Mesothelial cell of epicardium (in vitro differentiated cells): ENCODE measurements at places on chromosomes 3 and 15. TPM values are rescaled to one million over a fixed set of nuclear protein-coding genes. Genes with fewer than 3 reads are reported as not detected.

Gene TYRO3
- 94.4 to 104 TPM (median 95.8 TPM) in 3 replicates for total RNA-seq

Gene PPP1R14D
- 0.63 to 1.7 TPM (median 1.2 TPM) in 3 replicates for total RNA-seq

Gene HRG
- not detected in 3 replicates for total RNA-seq

Gene CCDC54
- total RNA-seq, result not detected in 3 replicates

Gene LEO1
- 20.2 to 22.4 TPM (median 20.4 TPM) in 3 replicates for total RNA-seq

Gene ISLR
- 59.8 to 66.8 TPM (median 64.9 TPM) in 3 replicates for total RNA-seq

Gene GP9
- not detected in 3 replicates for total RNA-seq

Gene IL5RA
- not detected in 3 replicates for total RNA-seq

Gene PODXL2
- 25.5 to 29.7 TPM (median 27.1 TPM) in 3 replicates for total RNA-seq

Gene RAD51
- 8.2 to 9.3 TPM (median 8.3 TPM) in 3 replicates for total RNA-seq

Gene ADGRG7
- not detected in 3 replicates for total RNA-seq

- H3K27ac ChIP-seq, result no peak overlapping the region
- peaks cover 17% of the 10 kb centered on the region for H3K4me1 ChIP-seq
- DNase-seq, result no peak
- H3K4me3 ChIP-seq, result no peak overlapping the region
- peaks cover 4% of the 10 kb centered on the region for H3K36me3 ChIP-seq
- no peaks in the 10 kb centered on the region for H3K27me3 ChIP-seq
Measured at GRCh38 chr3:100185847-100186246, 71.5 kb upstream of the FILIP1L start.

GRCh38 chr3:172357850-172358754 is 90.2 kb downstream of the GHSR start:
- H3K27ac ChIP-seq, result no peak overlapping the region
- H3K36me3 ChIP-seq, result peaks cover 48% of the 10 kb centered on the region
- H3K4me3 ChIP-seq, result no peak overlapping the region

DNA sequence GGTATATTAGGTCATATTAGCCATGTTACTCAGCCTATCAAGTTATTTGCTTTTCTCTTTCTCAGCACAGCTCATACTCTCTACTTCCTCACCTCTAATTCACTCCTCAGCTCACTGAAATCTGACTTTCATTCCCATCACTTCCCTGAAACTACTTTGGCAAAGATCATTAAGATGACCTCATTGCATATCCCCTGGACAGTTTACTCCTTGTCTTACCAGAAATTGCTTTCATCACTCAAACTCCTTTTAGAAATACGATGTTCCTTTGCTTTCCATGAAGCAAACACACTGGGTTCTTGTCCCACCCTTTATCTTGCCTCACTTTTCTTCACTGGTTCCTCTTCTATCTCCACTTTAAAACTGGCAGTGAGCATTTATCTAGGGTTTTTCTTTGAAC is 354.4 kb downstream of the TUSC7 start:
- no peak overlapping the region for H3K4me3 ChIP-seq
- H3K27me3 ChIP-seq, result no peaks in the 10 kb centered on the region
- no peak overlapping the region for H3K27ac ChIP-seq
- no peaks in the 10 kb centered on the region for H3K4me1 ChIP-seq
- no peaks in the 10 kb centered on the region for H3K36me3 ChIP-seq

DNA sequence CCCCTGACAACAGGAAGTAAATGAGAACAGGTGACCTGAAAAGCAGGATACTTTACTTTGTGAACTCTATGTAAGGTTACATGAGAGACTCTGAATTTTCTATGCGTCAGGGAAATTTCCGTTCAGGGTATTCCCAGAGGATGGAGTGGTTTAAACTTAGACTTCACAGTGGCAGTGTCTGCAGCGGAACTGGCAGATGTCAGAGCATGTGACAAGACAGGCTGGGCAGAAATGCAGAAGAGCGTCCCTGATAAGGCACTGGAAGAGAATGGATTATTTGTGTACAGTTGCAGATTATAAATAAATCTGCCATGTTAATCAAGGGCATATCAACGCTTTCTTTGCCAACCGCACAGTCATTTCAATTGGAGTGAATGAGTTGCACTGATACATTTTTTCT is 598.4 kb upstream of the ZNF717 start:
- H3K36me3 ChIP-seq, result no peaks in the 10 kb centered on the region
- H3K4me1 ChIP-seq, result no peaks in the 10 kb centered on the region
- H3K4me3 ChIP-seq, result no peak overlapping the region
- no peak overlapping the region for H3K27ac ChIP-seq
- DNase-seq, result no peak

DNA sequence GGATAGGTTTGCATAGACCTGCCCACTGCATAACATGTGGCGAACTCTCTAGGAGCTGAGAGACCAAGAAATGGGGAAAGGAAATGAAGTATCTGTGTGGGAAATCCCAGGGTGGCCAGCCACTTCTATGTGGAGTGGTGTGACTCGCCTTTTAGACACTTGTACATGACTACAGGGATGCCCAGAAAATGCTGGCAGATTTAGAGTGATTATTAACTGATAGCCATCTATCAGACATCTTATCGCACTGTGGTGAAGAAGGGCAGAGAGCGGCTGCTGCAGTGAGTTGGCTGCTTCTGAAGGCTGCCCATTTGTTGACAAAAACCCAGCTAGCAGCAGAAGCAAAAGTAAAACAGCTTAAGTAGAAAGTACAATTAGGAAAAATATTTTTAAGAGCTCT is 18.1 kb upstream of the STAC start:
- H3K4me1 ChIP-seq, result peaks cover 15% of the 10 kb centered on the region
- H3K27ac ChIP-seq, result no peak overlapping the region
- no peak for DNase-seq
- H3K4me3 ChIP-seq, result no peak overlapping the region
- no peaks in the 10 kb centered on the region for H3K27me3 ChIP-seq

- no peaks in the 10 kb centered on the region for H3K36me3 ChIP-seq
- no peak overlapping the region for H3K27ac ChIP-seq
- H3K4me3 ChIP-seq, result no peak overlapping the region
- no peak for DNase-seq
- H3K4me1 ChIP-seq, result no peaks in the 10 kb centered on the region
- peaks cover 1% of the 10 kb centered on the region for H3K27me3 ChIP-seq
Measured at GRCh38 chr3:108359011-108359410, 62.7 kb downstream of the HHLA2 start.

DNA sequence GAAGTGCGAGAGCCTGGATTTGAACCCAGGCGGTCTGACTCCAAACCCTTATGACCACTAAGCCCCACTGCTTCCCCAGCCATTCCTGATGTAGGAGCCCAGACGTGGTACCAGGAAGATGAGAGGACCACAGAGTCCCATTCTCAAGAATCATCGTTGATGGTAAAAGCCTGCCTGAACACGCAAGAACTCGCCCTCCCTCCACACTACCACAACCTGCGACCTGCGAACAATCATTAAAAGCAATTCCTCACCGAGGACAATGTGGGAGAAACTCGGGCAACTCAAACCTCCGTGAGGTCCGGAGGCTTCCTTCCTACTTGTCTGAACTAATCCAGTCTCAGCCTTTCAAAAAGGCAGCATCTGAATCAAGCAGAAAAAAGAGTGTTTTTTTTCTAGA is 10.3 kb downstream of the MAGI1 start:
- H3K4me3 ChIP-seq, result no peak overlapping the region
- H3K27ac ChIP-seq, result no peak overlapping the region
- peaks cover 18% of the 10 kb centered on the region for H3K4me1 ChIP-seq
- DNase-seq, result no peak

- no peak overlapping the region for H3K4me3 ChIP-seq
- H3K27ac ChIP-seq, result no peak overlapping the region
- H3K36me3 ChIP-seq, result no peaks in the 10 kb centered on the region
- DNase-seq, result no peak
- H3K27me3 ChIP-seq, result no peaks in the 10 kb centered on the region
Measured at GRCh38 chr3:175619369-175619768, 760.2 kb downstream of the NAALADL2 start.

- no peak for DNase-seq
- H3K36me3 ChIP-seq, result peaks cover 27% of the 10 kb centered on the region
- peak overlapping the region; percentile 95 for H3K27ac ChIP-seq
- H3K4me3 ChIP-seq, result peak overlapping the region; percentile 87
- H3K4me1 ChIP-seq, result peaks cover 29% of the 10 kb centered on the region
Measured at GRCh38 chr3:48684054-48684349, 1.7 kb downstream of the NCKIPSD start.

DNA sequence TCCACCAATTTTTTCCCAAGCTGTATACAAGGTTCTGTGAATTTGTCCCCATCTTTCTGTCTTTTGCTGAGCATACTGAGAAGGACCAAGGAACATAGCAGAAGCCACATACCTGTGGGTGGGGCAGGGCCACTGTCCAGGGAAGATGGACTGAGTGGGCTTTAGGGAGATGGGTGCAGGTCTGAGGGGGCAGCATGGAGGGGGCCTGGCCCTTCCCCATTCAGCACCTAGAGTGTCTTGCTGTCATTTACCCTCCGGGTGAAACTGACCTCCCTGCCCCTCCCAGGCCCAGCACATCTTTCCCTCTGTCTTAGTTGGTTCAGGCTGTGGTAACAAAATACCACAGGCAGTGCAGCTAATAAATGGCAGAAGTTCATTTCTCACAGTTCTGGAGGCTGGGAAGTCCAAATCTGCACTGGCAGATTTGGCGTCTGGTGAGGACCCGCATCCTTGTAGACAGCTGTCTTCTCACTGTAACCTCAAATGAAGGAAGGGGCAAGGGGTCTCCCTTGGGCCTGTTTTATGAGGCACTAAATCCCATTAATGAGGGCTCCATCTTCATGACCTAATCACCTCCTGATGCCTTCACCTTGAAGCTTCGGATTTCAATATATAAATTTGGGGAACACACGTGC is 180.0 kb upstream of the SMAD3 start:
- DNase-seq, result peak; percentile 20
- no peak overlapping the region for H3K4me3 ChIP-seq
- no peaks in the 10 kb centered on the region for H3K27me3 ChIP-seq
- H3K36me3 ChIP-seq, result peaks cover 17% of the 10 kb centered on the region
- no peak overlapping the region for H3K27ac ChIP-seq

- H3K4me3 ChIP-seq, result no peak overlapping the region
- no peaks in the 10 kb centered on the region for H3K27me3 ChIP-seq
- peaks cover 14% of the 10 kb centered on the region for H3K4me1 ChIP-seq
- no peaks in the 10 kb centered on the region for H3K36me3 ChIP-seq
- no peak for DNase-seq
Measured at GRCh38 chr3:190596349-190597285, 82.7 kb downstream of the IL1RAP start.

- DNase-seq, result no peak
- H3K4me3 ChIP-seq, result no peak overlapping the region
- H3K4me1 ChIP-seq, result peaks cover 15% of the 10 kb centered on the region
- H3K36me3 ChIP-seq, result no peaks in the 10 kb centered on the region
Measured at GRCh38 chr15:28890711-28891495, 5.1 kb downstream of the APBA2 start.

GRCh38 chr3:54321520-54321919 is 199.2 kb downstream of the CACNA2D3 start:
- no peak overlapping the region for H3K4me3 ChIP-seq
- peak overlapping the region; percentile 83 for H3K27ac ChIP-seq
- peaks cover 17% of the 10 kb centered on the region for H3K4me1 ChIP-seq
- H3K27me3 ChIP-seq, result peaks cover 4% of the 10 kb centered on the region
- no peaks in the 10 kb centered on the region for H3K36me3 ChIP-seq
- DNase-seq, result no peak

DNA sequence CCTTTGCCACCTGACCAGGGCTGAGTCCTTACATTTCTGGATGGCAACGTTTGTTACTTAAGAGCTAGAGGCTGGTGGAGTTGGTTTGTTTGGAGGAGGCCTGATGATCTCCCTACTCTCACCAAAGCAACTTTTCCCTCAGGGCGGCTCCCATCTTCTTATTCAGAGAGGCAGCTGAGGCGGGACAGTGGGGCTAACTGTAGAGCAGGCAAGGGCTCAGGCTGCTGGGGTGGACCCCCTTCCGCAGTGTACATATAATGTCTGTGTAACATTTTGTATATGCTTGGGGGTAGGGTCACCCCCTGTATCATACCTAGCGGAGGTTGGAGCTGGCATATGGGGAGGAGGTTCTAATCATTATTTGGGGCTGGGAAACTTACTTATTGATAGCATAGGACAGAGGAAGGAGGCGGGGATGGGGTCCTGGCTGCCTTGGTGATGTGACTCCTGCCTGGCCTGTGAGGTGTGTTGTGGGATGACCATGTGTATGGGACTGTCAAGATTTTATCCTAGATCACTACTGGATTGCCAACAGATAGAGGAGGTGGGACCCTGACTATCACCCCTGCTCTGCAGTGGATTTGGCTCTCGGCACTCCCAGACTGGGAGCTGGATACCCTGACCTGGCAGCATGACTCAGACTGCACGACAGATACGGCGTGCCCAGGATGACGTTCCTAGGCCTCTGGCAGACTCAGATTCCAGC is 52.5 kb upstream of the UBE2Q2 start:
- H3K4me3 ChIP-seq, result no peak overlapping the region
- H3K27ac ChIP-seq, result no peak overlapping the region
- H3K36me3 ChIP-seq, result no peaks in the 10 kb centered on the region
- no peak for DNase-seq
- no peaks in the 10 kb centered on the region for H3K4me1 ChIP-seq
- H3K27me3 ChIP-seq, result peaks cover 31% of the 10 kb centered on the region

GRCh38 chr15:71484080-71484479 is 326.3 kb upstream of the NR2E3 start:
- no peaks in the 10 kb centered on the region for H3K27me3 ChIP-seq
- no peak overlapping the region for H3K4me3 ChIP-seq
- DNase-seq, result no peak
- peaks cover 5% of the 10 kb centered on the region for H3K36me3 ChIP-seq
- no peak overlapping the region for H3K27ac ChIP-seq
- H3K4me1 ChIP-seq, result no peaks in the 10 kb centered on the region

DNA sequence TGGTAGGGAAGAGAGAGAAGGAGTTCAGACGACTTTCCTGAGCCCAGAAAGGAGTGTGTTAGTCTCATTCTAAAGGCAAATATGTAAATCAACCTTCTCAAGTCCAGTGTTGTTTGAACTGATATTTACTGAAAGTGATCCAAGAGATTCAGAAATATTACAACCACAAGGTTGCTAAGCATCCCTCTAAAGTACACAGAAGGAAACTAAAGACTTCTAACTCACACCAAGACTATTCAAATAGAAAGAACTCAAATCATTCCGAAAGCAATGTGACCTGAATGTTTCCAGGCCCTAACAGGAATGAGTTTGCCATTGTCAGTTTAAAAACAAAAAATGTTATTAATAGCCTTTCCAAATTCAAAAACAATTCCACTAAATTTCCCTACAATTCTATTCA is 56.9 kb upstream of the VGLL3 start:
- DNase-seq, result no peak
- H3K27me3 ChIP-seq, result no peaks in the 10 kb centered on the region
- no peak overlapping the region for H3K27ac ChIP-seq

DNA sequence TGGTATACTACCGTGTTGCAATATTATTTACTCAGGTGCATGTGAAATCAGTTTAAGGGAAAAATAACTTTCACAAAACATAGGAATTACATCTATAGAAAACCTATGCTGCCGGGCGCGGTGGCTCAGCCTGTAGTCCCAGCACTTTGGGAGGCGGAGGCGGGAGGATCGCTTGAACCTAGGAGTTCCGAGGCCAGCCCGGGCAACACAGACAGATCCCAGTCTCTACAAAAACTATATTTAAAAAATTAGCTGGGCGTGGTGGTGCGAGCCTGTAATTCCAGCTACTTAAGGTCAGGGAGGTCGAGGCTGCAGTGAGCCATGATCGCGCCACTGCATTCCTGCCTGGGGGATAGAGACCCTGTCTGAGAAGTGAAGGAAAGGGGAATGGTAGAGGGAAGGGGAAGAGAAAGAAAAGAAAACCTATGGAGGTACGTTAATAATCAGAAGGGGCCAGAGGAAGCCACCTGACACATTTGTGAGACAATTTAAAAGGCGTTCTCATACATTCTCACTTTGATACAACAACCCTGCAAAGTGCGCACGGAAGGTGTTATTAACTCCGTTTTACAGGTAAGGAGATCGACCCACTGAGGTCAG is 456 bp upstream of the TMEM62 start:
- peak overlapping the region; percentile 95 for H3K27ac ChIP-seq
- peaks cover 4% of the 10 kb centered on the region for H3K36me3 ChIP-seq
- peaks cover 22% of the 10 kb centered on the region for H3K4me1 ChIP-seq
